ENCODE measurements at places on chromosomes 3 and 15.

DNA sequence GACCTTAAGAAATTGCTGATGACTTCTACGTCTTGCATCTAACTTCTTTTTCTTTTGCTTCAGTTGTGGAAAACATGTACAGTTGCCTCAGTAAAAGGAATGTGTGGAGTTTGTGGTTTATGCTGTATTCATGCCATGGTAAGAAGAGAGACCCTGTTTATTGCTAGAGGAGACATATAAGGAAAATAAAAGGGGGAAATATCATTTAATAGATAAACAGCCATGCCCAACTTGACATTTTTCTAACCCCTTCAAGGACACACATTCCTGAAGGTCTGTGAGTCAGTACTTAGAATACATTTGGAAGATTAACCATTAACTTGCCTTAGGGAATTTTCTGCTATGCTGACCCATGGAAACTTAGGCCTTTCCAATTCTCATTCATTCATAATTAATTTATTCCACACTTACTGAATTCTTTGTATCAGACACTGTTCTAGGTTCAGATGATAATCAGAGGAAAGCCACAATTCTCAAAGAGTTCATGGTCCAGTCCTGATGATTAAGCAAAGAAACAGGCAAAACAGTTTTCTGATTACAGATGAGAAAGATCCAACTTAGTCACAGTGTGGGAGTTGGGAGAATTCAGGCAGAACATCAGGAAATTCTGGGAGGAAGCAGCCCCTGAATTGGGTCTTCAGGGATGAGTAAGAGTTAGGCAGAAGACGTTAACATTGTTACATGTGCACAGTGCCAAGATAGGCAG is 329.8 kb upstream of the RASGRP1 start:
- no peak for DNase-seq

DNA sequence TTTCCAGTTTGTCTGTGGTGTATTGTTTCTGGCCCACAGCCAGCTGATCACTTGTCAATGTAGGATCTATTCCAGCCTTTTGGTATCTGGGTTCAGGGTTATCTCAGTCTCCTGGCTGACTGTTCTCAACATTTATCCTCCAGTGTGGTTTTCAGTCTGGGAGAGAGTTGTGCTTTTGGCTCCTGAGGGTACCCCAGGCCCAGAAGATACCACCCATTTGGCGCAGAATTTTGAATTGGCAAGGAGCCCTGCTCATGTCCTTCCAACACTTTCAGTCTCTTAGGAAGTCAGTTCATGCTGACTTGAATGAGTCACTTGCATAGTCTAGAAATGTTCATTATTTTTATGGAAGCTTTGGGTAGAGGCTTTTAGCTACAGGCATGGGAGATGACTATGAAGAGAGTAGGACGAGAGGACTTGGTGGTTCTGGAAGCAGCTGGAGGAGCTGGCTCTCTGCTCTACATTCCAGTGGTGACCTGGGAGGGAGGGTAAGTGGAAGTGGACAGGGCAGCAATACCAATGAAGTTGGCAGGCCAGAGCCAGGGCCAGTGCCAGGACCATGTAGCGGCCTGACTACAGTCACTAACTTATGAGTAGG is 7.2 kb downstream of the POLR2H start:
- no peak for DNase-seq

GRCh38 chr15:81809543-81809942 is 236.3 kb downstream of the MEX3B start:
- no peak for DNase-seq

DNA sequence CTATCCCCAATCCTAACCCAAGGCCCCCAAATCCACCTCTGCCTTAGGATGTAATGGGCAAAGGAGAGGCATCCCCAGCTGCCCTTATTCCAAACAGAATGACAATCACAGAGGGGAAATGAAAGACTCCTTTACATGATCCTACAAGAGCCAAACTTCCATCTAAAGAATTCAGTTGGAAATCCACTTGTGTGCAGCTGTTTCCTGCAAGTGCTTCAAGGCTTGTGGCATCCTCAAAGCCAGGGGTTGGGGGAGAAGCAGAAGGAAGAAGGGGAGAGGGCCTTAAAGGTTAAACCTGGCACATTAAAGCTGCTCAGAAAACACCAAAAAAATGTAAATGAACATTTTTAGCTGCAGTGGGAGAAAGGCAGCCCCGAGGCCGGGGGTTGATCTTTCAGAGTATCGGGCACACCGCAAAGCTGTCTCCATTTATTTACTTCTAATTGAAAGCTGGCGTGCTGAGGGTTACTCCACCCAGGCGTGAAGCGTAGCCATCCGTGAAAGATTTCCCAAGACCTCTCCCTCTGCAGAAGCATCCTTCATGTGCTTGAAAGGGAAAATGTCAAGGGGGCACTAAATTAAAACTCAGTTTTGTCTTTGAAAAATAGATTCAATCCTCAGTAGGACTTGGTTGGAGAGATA is 217.8 kb downstream of the SHQ1 start:
- DNase-seq = no peak

DNA sequence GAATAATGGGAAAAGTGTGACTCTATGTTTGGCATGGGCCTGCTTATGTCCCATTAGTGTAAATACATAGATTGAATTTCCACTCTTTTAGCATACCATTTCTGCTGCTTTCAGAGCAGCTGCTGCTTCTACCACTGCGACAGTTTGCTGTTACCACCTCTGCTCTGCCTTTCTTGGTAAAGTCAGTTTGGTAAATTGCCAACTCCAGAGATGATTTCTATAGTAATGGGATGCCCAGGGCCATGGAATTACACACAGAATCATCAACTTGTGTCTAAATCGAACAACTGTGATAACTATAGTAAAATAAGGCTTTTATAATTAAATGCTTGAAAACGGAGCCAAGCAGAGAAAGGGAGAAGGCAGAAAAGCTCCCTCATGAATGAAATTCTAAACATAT is 168.4 kb upstream of the VEPH1 start:
- no peak for DNase-seq

GRCh38 chr15:100901702-100902435 is 17.3 kb upstream of the LRRK1 start:
- no peak for DNase-seq

DNA sequence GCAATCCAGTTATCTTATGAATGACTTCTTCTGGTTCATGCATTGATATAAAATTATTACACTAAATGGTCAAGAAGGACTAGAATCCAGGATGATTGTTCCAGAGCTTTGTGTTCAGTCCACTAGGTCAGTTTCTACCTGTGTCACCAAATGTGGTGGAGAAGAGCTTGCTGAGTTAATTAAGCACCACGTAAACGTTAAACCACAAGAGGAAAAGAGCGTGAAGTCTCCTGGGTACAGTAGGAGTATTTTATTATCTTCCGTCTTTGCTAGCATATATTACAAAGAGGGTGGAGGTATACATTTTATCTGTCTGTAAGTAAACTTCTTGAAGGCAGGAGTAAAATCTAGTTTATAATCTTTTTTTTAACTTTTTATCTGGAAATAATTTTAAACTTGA is 23.5 kb downstream of the CHP1 start:
- DNase-seq = no peak

DNA sequence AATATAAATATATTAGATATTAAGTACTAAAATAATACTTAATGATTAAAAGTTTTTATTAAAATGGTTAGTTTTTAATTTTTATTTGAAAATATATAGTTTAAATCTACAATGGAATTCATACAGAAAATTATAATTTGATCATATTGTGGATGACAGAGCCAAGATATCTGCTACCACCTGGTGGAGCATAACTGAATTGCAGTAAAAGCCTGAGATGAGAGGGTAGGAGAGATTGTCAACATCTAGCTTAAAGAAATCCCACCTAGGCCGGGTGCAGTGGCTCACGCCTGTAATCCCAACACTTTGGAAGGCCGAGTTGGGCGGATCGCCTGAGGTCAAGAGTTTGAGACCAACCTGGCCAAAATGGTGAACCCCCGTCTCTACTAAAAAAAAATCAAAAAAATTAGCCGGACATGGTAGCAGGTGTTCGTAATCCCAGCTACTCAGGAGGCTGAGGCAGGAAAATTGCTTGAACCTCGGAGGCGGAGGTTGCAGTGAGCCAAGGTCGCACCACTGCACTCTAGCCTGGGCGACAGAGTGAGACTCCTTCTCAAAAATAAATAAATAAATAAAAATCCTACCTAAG is 25.1 kb upstream of the CSTA start:
- no peak for DNase-seq

DNA sequence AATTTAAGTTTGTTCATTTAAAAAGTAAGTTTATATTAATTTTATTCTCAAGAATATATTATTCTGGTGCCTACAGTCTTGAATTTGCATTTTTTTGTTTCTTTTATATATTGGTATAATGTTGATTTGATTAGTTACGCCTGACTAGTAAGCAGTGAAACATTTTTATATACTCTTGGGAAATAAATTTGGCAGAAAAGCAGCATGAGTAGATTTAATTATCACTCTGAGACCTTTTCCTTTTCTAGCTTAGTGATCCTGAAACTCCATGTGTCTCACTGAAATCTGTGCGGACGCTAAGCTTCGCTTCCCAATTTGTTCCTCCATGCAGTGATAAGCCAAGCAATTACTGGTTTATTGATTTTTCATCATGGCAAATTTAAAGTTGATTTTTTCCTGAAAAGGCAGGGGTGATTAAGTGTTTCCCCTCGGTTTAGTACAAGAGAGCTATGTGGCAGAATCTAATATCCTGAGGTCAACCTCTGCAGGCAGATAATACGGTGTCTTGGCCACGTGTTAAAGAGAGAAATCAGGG is 87.2 kb upstream of the MLF1 start:
- DNase-seq = no peak

- DNase-seq = no peak
These were observed 26.7 kb upstream of the MCF2L2 start for GRCh38 chr3:183455089-183455488.

GRCh38 chr15:56272454-56272853 is 28.8 kb upstream of the RFX7 start:
- DNase-seq = no peak

DNA sequence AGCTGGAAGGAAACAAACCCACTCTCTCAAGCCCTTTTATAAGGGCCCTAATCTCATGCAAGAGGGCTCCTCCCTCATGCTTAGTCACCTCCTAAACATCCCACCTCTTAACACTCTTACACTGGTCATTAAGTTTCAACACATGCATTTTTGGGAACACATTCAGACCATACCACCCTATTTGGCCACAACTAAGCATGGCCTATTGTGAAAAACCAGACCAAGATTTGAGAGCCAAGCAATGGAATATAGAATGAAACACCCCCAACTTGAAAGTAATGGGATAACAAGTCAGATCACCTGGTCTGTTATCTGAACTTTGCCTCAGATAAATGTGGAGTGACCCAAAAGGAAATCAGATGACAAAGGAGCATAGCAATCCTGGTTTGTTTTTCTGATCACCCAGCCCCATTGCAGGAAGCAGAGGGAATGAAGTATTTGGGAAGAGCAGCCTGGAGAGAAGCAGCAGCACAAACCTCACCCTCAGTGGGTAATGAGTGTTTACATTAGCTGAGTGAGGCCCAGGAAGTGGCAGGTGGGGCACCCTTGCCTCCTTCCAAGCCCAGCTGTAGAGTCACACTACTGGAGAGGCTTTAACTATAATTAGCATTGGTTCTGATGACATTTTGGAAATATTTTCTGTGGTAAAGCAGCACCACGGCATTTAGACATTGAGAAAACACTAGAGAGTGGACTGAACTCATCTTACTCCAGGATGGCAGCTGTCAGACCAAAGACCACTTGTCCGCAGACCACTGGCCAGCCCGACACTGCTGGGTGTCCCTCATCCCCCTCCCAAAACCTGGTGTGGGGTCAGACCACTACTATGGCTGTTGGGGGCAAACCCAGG is 48.8 kb upstream of the PRTG start:
- no peak for DNase-seq

DNA sequence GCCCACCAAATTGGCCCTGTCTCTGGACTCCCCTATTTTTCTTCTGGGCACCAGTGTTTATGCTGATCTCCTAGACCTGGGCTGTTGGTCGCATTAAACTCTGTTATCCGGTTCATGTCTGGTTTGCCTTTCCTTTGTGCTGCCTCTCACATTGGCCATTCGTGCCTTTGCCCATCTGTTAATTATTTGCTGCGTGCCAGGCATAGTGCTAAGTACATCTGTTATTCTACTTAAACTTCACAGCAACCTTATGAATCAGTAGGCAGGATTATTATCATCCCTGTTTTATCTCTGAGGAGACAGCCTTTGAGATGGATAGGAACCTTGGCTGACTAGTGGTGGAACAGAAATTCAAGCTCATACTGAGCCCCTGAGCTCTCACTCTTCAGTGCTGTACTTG is 76.0 kb downstream of the THSD4 start:
- DNase-seq = no peak

DNA sequence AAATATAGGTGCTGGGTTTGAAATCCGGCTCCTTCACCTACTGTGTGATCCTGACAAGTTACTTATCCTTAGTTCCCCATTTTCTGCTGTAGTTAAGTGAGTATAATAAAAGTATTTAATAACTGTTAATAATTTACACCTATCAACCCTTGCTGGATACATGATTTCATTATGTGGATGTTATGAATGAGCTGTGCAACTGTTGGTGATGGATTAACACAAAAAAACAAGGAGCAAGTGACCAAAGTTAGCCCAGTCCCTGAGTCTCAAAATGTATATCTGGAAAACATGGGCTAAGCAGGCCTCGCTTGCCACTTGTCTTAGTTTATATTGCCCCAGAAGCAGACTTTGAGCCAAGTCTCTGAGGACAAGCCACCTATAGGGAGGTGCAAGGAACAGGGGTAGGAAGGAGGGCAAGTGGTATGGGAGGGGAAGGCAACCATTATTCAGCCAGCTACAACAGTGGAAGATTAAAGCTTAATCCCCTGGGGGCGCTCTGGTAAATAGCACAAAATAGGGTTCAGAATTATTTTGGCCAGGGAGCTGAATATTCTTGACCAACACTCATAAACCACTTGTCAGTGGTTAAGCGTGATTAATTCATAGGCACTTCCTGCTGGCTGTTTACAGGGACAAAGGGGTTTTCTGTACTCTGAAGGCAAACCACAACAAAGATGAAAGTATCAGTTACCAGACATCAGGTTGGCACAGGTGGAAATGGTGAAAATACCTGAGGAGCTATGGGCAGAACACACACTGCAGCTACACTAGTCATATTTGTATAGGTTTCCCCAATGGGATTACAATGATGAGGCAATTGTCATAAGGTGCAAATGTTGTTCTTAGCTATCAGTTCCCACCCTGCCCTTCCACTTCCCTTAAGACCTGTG is 76.2 kb downstream of the TRIM42 start:
- no peak for DNase-seq

- no peak for DNase-seq
These were observed 50.0 kb downstream of the SELENOT start for GRCh38 chr3:150653110-150653561.

DNA sequence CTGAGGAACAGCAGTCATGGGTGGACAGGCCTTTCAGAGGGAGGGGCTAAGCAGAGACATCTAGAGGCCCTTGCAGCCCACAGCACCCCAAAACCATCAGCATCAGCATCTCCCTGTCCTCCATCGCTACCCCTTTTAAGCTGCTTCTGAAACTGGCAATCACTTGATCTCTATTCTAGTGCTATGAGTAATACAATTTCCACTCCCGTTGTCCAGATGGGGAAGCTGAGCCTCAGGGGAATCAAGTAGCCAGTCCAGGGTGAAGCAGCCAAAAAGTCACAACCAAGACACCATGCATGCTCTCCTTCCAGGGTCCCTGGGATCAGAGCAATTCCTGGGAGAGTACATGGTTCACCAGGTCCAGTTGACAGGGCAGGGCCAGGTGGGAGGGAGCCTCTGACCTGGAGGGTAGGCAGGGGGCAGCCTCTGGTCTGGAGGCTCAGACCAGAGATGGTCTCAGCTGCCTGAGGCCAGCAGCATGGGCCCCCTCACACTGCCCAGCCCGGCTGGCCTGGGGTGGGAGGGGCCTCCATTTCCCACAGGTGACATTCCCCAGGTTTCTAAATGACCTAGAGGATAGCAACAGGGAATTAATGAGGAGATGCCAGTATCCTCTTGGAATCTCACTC is 30.0 kb downstream of the KLHL25 start:
- DNase-seq = no peak

GRCh38 chr15:51367322-51367976 is 26.0 kb downstream of the GLDN start:
- no peak for DNase-seq
